ENCODE measurements at places on chromosomes 7 and 10. TPM values are rescaled to one million over a fixed set of nuclear protein-coding genes. Genes with fewer than 3 reads are reported as not detected.

GRCh38 chr7:50203521-50203920 is 101.0 kb upstream of the IKZF1 start:
- H3K36me3 ChIP-seq = no peaks in the 10 kb centered on the region
- peaks cover 83% of the 10 kb centered on the region for H3K4me1 ChIP-seq
- peak overlapping the region; percentile 19 for H3K27ac ChIP-seq

DNA sequence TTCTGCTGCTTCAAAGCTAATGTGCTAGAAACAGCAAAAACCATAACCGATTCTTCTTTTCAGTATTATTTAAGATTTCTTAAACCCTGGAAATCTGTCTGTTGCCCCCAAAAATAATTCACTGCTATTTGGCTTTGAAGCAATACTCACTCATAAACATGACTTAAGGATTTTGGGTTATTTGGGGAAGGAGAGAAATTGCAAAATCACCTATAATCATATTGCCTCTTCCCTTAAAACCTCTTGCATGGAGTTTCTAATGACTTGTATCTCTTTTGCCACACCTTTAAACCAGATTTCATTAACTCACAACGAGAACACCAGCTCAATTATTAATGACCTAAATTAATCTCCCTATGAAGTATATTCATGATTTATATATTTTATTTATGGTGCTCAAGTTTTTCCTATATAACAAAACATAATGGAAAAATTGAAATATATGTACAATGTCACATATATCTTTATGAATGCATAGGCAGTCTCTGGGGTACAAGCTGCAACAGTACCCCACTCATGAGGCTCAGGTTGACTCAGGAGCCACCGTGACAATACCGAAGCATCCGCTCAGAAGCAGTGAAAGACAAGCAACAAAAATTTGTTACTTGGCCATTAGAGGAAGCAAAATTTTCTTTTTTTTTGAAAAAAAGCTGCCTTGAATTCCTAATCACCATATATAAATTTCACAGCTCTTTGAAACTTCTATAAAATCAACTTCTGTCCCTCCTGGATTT is 3.0 kb downstream of the NAMPT start:
- H3K4me3 ChIP-seq = peak overlapping the region; percentile 97
- peaks cover 63% of the 10 kb centered on the region for H3K4me1 ChIP-seq
- peaks cover 70% of the 10 kb centered on the region for H3K36me3 ChIP-seq
- no peak for DNase-seq

GRCh38 chr10:122567056-122567660 is 6.6 kb downstream of the DMBT1 start:
- DNase-seq = peak; percentile 21
- H3K27ac ChIP-seq = no peak overlapping the region
- peaks cover 10% of the 10 kb centered on the region for H3K27me3 ChIP-seq
- peaks cover 3% of the 10 kb centered on the region for H3K4me1 ChIP-seq
- no peaks in the 10 kb centered on the region for H3K36me3 ChIP-seq
- H3K4me3 ChIP-seq = no peak overlapping the region

DNA sequence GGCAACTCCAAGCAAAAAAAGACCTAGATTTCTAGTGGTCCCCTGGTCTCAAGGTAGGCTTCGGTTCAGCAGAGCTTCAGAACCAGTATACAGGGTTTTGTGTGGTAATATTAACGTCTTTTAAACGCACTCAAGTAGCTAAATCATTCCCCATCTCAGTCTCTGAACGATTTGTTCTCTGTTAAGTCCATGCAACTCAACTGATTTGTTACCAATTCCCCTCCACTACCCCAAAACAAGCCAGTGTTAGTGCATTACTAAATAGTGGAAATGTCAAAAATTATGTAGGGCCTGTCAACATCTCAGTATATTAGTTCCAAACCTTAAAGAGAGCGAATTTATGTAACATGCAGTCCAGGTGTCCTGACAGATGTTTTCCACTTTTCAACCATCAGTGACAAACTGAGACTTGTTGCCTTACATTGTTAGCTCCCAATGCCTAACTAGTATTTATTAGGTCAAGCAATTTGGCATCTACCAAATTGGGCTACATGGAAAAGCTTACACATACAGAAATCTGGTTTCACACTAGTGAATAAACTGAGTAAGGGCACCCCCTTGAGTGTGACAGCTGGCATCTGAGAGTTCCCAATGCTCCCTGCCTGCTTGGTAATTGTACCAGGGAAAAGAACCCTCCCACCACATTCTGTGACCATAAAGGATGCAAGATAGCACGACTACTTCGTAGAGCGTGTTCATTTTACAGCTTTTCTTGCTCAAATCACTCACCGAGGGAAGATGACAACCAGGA is 12.2 kb downstream of the HNRNPA2B1 start:
- H3K27me3 ChIP-seq = no peaks in the 10 kb centered on the region
- peak overlapping the region; percentile 83 for H3K27ac ChIP-seq
- peaks cover 81% of the 10 kb centered on the region for H3K4me1 ChIP-seq
- no peak for DNase-seq

DNA sequence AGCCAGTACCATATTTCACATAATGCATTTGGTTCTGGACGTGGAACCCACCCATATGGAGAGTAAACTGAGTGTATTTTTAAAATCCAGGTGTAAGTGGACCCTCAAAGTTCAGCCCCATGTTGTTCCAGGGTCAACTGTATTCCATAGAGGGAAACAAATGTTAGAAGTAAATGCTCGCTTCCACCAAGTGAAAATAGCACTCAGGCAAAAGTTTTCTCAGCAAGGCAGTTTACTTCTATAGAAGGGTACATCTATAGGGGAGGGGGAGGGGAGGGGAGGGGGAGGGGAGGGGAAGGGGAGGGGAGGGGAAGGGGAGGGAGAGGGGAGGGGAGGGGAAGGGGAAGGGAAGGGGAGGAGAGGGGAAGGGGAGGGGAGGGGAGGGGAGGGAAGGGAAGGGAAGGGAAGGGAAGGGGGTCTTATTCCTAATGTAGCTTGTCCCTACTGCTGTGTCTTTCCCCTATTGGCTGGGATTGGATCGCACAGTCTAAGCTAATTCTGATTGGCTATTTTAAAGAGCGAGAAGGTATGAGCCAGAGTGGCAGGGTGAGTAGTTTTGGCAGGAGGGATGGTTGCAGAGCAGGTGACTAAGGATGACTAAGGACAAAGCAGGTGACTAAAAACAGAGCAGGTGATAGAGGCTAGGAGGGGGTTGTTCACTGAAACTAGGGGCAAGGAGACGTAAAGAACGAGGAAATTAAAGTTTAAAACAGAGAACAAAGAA is 29.1 kb downstream of the GARIN1A start:
- H3K27ac ChIP-seq = no peak overlapping the region
- H3K36me3 ChIP-seq = no peaks in the 10 kb centered on the region
- peaks cover 7% of the 10 kb centered on the region for H3K4me1 ChIP-seq
- peaks cover 63% of the 10 kb centered on the region for H3K27me3 ChIP-seq
- DNase-seq = no peak

DNA sequence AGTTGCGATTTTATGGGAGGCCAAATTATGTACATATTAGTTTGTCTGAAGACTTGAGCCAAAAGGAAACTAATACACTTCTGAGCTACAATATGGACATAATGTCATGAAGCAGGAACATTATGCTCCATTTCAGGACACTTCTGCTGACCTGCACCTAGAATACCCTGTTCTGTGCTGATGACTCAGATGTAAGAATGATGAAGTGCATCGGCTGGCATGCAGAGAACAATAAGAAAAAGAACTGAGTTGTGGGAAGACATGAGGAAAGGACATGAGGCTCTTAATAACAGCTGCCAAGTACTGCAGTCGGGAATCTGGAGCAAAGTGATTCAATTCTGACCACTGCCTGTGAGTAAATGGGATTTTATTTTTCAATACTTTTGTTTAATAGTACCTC is 192.9 kb upstream of the VSTM2A start:
- no peaks in the 10 kb centered on the region for H3K36me3 ChIP-seq
- H3K27me3 ChIP-seq = no peaks in the 10 kb centered on the region
- no peaks in the 10 kb centered on the region for H3K4me1 ChIP-seq

GRCh38 chr7:117088623-117089194 is 135.4 kb downstream of the ST7 start:
- no peak for DNase-seq
- no peak overlapping the region for H3K27ac ChIP-seq
- no peak overlapping the region for H3K4me3 ChIP-seq
- peaks cover 16% of the 10 kb centered on the region for H3K4me1 ChIP-seq
- no peaks in the 10 kb centered on the region for H3K36me3 ChIP-seq
- no peaks in the 10 kb centered on the region for H3K27me3 ChIP-seq

- H3K27me3 ChIP-seq = peaks cover 46% of the 10 kb centered on the region
- H3K4me3 ChIP-seq = no peak overlapping the region
- H3K4me1 ChIP-seq = peaks cover 15% of the 10 kb centered on the region
- DNase-seq = no peak
- no peaks in the 10 kb centered on the region for H3K36me3 ChIP-seq
- H3K27ac ChIP-seq = no peak overlapping the region
These were observed 3.8 kb downstream of the KAZALD1 start for GRCh38 chr10:101065481-101066145.

DNA sequence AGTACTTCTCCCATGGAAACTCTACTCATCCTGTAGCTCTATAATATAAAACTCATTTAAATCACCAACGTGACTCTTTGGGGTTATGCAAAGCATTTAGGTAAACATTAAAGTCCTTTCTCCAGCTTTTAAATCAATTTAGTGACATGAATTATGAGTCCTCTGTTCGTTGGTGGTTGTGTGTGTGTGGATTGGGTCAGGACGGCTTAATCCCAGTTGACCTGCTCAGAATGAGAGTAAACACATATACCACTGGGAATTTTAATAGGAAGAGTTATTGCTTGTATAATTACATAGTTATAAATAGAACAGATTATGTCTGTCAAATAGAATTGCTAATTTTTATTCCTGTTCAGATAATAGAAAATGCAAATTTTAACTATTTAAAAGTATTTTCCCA is 30.7 kb upstream of the ADCY1 start:
- peaks cover 2% of the 10 kb centered on the region for H3K4me1 ChIP-seq
- H3K27me3 ChIP-seq = no peaks in the 10 kb centered on the region
- peaks cover 5% of the 10 kb centered on the region for H3K36me3 ChIP-seq
- H3K27ac ChIP-seq = no peak overlapping the region
- DNase-seq = no peak

GRCh38 chr10:78332012-78332411 is 298.3 kb downstream of the RPS24 start:
- H3K27ac ChIP-seq = no peak overlapping the region
- H3K4me3 ChIP-seq = no peak overlapping the region
- DNase-seq = no peak
- no peaks in the 10 kb centered on the region for H3K36me3 ChIP-seq
- no peaks in the 10 kb centered on the region for H3K4me1 ChIP-seq

GRCh38 chr7:112452102-112452888 is 2.0 kb downstream of the IFRD1 start:
- H3K27ac ChIP-seq = peak overlapping the region; percentile 76
- H3K27me3 ChIP-seq = no peaks in the 10 kb centered on the region
- peaks cover 38% of the 10 kb centered on the region for H3K4me1 ChIP-seq
- peaks cover 28% of the 10 kb centered on the region for H3K36me3 ChIP-seq

DNA sequence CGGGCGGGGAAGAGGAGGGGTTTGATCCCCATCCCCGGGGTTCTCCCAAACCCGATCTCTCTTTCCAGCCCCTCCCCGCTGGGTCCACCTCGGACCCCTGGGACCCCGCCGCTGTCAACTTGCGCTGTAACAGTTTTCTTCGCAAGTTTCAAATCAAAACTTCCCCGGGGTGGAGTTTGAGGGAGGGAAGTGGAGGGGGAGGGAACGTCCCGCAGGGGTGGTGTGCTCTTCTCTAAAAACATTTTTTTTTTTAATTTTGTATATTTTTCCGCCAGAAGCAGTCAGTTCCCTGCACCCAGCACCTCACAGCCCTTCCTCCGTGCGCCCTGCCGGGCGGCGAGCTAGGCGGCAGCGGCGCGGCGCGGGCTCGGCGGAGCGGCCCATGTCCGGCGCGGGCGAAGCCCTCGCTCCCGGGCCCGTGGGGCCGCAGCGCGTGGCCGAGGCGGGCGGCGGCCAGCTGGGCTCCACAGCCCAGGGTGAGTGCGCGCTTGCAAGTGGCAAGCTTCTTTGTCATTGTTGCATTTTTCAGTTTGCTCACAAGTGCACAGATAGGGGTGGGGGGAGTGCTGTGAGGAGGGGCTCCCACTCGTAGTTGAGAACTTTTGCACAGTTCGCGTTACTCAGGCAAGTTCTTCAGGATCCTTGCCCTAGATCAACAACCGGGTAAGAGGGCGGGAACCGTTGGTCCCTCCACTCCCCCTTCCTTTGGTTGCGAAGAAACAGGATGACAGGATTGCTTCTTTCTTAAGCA is 933 bp downstream of the MDFIC start:
- DNase-seq = peak; percentile 53
- H3K27me3 ChIP-seq = no peaks in the 10 kb centered on the region
- peaks cover 52% of the 10 kb centered on the region for H3K4me1 ChIP-seq
- H3K4me3 ChIP-seq = peak overlapping the region; percentile 94

DNA sequence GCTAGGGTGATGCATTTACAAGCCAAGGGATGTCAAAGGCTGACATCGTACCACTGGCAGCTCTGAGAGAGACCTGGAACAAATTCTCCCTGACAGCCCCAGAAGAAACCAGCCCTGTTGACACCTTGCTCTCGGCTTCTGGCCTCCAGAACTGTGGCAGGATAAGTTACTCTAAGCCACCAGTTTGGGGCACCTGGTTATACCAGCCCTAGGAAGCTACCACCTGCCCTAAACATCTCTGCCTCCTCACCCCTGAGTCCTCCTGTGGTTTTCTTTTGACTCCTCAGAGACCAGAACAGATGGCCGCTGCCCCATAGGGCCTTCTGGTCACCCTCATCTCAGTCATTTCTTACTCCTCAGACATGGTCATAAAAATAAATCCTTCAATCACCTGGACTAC is 107.4 kb downstream of the CPXM2 start:
- no peak overlapping the region for H3K27ac ChIP-seq
- no peaks in the 10 kb centered on the region for H3K4me1 ChIP-seq
- H3K36me3 ChIP-seq = no peaks in the 10 kb centered on the region
- DNase-seq = no peak
- H3K4me3 ChIP-seq = no peak overlapping the region

Gene CCL26
- 0.89 TPM for total RNA-seq

Gene IL15RA
- total RNA-seq = 19.8 TPM

Gene GNGT1
- not detected for total RNA-seq

Gene VGF
- total RNA-seq = 0.41 TPM

Gene OR2A1
- not detected for total RNA-seq

Gene VPS37D
- total RNA-seq = 0.34 TPM

Gene GJD4
- not detected for total RNA-seq

Gene CRHR2
- not detected for total RNA-seq

Gene PRKAG2
- 13.3 TPM for total RNA-seq

Gene PDE1C
- not detected for total RNA-seq

Measured in activated T-helper 2 cell treated with anti-CD3 and anti-CD28 coated beads, Interferon-gamma antibody, Interleukin-2, Interleukin-4, amounts not matched to agents 10 μg/mL and 5 μg/mL and 100 μg/mL, durations not matched to agents 14 hours and 24 hours and 36 hours (primary cell).